ENCODE measurements at places on chromosomes 2 and 18.

GRCh38 chr2:158903711-158904405 lies 64.6 kb upstream of the TANC1 start:
- DNase-seq, result no peak

- DNase-seq, result peak; percentile 33
These were observed 33.6 kb upstream of the B3GNT7 start for GRCh38 chr2:231361701-231362554.

DNA sequence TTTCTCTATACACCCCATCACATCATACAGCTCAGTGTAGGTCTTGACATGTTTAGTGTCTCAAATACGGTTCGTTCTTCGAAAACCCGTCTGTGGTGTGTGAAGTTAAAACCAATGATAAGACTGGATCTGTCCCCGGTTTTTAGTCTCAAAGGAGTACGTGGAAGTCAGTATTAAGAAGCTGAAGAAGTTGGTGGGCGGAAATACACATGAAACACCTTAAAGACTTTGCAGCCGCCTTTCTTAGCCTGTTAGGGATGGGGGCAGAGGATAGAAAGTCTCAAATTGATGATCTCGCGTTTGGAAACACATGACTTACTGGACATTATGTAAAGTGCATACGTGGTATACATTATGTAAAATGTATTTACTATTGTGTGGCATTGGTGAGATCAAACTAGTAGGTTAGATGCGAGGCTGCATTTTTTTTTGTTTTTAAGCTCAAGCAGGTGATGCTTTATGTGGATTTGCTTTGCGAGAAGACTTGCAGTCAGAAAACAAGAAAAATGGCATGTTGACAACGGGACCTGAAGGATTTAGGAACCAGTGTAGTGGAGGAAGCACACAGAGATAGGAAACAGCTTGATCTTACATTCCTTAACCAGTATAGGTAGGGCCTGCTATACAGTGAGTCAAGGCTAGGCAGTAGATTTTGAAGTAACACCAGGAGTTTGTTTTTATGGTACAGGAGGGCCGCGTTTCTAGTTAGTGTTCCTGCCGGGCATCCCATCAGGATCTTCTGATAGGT lies 1.2 kb downstream of the CNOT11 start:
- DNase-seq, result no peak

DNA sequence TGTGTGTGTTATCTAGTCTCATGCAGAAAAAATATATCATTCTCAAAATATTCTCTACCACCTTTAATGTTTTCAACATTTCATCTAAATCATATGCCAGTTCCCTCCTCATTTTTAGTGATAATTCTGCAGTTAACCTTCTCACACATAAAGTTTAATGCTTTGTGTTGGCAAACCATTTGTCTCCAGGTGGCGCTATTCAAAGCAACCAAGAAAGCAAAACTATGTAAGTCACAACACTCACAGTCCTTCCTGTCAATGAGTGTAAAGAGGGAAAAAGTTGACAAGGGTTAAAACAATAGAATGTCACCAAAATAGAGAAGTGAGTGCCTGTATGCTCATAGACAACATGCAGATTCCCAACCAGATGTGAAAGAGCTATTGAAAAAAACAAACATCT lies 961.6 kb upstream of the LRRTM1 start:
- DNase-seq, result no peak

- DNase-seq, result peak; percentile 79
These were observed at the start of gene PSTPIP2 for GRCh38 chr18:46071653-46072375. Gene PSTPIP2, minus strand, starts transcription at chr18:46072260. Its CDS starts 72 bp downstream, at chr18:46072188.

- DNase-seq, result no peak
These were observed 35.1 kb upstream of the YWHAQ start for GRCh38 chr2:9665898-9666297.

GRCh38 chr18:3596637-3597384 lies 146.8 kb downstream of the TGIF1 start:
- peak; percentile 70 for DNase-seq

GRCh38 chr2:10993001-10993481 lies 81.3 kb downstream of the KCNF1 start:
- DNase-seq, result no peak

GRCh38 chr2:133579274-133579673 lies 11.0 kb upstream of the NCKAP5 start:
- no peak for DNase-seq

- no peak for DNase-seq
These were observed 6.1 kb downstream of the ARPC2 start for GRCh38 chr2:218223046-218223445.

DNA sequence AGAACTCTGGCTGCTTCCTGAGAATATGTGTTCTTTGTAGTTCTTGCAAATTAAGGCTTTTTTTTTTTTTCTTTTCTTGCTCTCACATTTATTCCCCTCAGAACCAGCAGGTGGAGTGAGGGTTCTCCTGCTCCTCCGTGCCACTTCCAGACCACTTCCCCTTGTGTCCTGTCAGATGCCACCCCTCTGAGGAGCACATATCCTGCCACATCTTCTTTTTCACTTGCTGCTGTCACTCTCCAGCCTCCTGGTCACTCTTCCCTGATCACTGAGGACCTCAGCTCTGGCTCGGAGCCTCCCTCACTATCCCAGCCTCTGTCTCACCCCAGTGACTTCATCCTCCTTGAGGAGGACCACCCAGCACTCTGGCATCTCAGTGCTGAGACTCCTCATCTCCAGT lies 100.5 kb downstream of the TACR1 start:
- DNase-seq, result no peak

DNA sequence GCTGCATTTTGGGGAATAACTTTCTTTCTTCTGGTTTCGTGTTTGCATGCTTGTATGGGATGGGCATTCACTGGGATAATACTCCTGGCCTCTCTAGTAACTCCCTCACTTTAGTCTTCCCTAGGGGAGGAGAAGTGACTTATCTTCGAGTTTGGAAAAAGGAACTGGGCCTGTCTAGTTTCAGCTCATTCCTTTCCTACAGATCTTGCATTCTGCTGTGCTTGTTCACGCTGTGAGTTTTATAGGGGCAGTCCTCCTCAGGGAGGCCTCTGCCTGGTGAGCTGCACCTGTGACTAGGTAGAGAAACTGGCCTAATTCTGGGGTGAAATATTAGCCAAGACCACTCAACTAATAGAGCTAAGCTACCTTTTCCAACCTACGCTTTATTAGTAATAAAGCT lies 50.9 kb downstream of the PHLPP1 start:
- no peak for DNase-seq

DNA sequence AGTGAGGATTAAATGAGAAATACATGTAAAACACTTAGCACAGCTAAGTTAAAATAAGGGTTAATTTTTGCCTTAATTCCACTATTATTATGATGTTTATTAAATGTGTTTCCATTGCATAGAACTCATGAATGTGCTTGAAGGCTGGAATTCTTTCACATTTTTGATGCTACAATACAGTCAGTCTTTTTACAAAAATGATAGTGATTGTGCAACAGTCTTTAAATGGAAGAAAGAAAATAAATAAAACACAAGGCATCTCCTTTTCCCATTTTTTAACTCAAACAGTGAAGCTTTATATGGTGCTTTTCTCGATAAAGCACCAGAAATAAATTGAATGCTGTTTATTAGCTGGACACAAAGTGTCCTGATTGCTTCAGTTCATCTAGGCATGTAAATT lies 123.9 kb downstream of the MAP2 start:
- no peak for DNase-seq

- DNase-seq, result no peak
These were observed 4.7 kb upstream of the KCNK3 start for GRCh38 chr2:26687801-26688200.

DNA sequence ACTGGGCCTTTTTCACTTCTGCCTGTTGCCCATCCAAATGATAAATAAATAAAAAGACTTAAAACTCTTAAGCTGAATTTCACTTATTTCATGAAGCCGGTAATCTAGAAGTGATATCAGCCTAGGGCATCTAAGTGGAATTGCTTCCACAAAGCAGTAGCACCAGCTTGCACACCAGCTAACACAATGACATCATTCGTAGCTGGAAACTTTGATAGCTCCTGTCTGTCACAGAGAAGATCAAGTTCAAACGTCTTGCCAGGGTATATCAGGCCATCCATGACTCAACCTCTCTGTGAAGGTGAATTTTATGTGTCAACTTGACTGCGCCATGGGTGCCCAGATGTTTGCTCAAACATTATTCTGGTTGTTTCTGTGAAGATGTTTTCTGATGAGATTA lies 161.7 kb upstream of the MYT1L start:
- no peak for DNase-seq

GRCh38 chr2:240252191-240252871 lies 111.9 kb upstream of the OTOS start:
- DNase-seq, result no peak

DNA sequence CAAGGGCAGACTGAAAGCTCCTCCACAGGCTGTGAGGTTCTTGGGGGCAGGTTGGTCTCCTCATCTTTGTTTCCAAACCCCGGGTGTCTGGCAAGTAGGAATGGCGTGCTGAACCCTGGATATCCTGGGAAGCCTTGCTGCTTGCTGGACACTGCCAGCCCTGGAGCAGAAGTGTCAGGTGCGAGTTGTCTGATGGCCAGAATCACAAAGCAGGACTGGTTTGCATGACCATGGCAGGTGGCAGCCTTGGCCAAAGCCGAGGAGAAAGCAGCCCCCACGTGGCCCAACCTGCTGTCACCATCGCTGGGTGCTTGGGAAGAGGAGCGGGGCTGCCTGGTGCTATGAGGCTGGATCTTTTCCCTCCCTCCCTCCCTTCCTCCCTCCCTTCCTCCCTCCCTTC lies 309.5 kb upstream of the HS6ST1 start:
- peak; percentile 13 for DNase-seq

GRCh38 chr2:9332136-9332852 lies 91.0 kb downstream of the ITGB1BP1 start:
- no peak for DNase-seq

GRCh38 chr18:5840547-5840946 lies 54.8 kb downstream of the TMEM200C start:
- no peak for DNase-seq

DNA sequence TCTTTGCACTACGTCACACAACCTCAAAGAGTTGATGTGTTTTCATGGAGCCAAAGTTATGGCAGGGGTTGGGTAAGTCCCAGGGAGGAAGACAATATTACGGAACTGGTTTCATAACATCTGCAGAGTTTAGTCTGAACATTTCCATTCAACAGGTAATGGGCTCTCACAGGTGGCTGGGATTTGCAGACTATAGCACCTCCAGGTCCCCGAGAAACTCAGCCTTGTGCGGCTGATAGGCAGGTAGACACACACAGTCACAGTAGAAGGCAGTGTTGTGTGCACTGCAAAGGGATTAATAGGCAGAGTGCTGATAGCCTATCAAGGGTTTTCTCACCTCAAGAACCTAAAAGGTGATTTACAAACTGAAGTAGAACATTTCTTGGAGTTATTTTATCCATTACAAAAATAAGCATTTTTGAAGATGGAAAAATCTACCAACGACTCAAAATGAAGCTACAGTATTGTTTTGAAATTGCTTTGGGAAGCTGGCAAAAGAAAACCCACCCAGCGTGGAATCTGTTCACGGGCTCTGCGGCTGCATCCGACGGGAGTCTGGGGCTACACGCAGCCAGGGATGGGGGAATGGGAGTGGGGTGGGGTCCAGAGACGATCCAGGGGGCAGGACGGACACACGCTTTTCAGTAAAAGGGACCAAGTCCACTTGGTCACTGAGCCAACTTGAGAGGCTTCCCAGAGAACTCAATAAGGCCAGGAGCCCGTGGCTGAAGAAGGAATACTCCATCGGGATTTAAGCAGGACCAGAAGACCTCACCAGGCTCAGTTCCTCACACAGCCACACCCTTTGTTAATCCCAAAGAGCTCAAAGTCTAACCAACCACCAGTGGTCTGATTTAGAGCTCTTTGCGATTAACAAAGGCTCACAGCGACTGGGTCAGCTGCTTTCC lies 82.9 kb downstream of the CHRNA1 start:
- no peak for DNase-seq
